CD4-positive, alpha-beta T cell treated with Interleukin-21 for 1 hour (primary cell): ENCODE measurements at places on chromosomes 1 and 21.

DNA sequence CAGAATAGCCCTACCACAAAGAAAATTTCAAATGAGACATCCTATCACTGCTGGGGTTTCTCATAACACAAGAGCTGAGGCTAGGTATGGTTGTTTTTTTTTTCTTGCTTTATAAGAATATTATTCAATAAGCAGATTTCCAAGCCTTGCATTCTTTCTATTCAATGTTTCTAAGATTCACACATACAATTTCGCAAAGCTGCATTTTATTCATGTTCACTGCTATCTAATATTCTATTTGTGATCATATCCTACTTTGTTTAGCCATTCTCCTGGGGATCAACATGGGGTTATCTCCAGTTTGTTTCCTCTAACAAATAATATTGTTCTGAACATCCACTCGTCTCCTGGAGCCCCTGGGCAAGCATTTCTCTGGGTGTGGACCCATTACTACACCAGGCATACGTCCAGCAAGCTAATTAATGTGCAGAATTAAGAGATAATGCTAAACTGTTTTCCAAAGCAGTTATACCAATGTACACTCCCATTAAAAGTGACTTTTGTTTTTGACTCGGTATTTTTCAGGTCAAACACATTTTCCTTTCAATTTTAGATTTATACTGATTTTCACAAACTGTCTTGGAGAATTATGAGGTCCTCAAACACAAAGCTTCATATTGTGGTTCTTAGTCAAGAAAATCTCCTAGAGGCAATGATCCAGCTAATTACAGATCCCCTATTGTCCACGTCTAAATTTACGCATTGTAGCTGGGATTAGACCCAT lies 15.7 kb upstream of the HLCS start:
- no peak for DNase-seq

DNA sequence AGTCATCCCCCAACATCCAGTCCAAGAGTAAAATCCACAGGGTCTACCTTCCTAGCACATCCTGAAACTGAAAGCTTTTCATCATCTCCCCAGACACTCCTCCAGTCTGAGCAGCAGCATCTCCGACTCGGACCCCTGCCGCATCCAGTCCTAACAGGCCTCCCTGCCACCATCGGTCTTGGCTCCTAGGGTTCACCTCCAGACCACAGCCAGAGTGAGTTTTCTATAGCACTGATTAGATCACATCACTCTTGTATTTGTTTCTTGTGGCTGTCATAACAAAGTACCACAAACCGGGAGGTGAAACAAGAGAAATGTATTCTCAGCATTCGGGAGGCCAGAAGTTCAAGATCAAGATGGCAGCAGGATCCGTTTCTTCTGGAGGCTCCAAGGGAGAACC lies 187.8 kb downstream of the TOMM20 start:
- no peak for DNase-seq

DNA sequence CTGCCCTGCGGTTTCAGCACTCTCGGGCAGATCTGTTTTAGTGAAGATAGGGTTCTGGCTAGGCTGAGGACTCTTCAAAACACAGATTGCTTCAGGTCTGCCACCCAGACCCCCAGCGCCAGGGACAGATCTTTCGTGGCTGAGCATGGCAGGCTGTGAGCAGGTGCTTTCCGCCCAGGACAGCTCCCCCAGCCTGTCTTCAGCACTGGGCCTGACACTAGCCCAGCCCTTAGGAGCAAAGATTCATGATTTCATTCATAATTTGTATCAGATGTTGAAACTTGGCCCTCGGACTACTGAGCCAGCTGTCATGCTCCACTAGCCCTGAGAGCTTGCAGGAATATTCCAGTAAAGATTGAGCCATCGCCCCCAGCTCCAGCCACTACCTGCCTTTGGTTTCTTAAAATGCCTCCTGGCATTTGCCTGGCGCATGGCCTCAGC lies 5.9 kb downstream of the ADPRS start:
- no peak for DNase-seq

- no peak for DNase-seq
Measured at GRCh38 chr21:15992171-15992570, 262.4 kb downstream of the USP25 start.

- no peak for DNase-seq
Measured at GRCh38 chr1:39250460-39251240, 46.2 kb downstream of the MACF1 start.

GRCh38 chr1:245045087-245045881 lies 109.5 kb upstream of the KIF26B start:
- DNase-seq, result no peak

- no peak for DNase-seq
Measured at GRCh38 chr1:172286629-172287076, 133.8 kb upstream of the C1orf105 start.

- no peak for DNase-seq
Measured at GRCh38 chr1:110714374-110714995, 39.7 kb upstream of the KCNA3 start.

- no peak for DNase-seq
Measured at GRCh38 chr1:231933711-231934626, 307.4 kb downstream of the DISC1 start.
